ENCODE measurements at places on chromosomes 2 and 18. TPM values are rescaled to one million over a fixed set of nuclear protein-coding genes. Genes with fewer than 3 reads are reported as not detected.

The ZNF396 gene
- 0.84 TPM for total RNA-seq

The RFTN2 gene
- 7.3 TPM for total RNA-seq

The AQP12B gene
- total RNA-seq, result not detected

The KCNG2 gene
- total RNA-seq, result not detected

The KRTCAP3 gene
- 2.6 TPM for total RNA-seq

The MAP3K2 gene
- 54.8 TPM for total RNA-seq

The RAX gene
- total RNA-seq, result 19.3 TPM

DNA sequence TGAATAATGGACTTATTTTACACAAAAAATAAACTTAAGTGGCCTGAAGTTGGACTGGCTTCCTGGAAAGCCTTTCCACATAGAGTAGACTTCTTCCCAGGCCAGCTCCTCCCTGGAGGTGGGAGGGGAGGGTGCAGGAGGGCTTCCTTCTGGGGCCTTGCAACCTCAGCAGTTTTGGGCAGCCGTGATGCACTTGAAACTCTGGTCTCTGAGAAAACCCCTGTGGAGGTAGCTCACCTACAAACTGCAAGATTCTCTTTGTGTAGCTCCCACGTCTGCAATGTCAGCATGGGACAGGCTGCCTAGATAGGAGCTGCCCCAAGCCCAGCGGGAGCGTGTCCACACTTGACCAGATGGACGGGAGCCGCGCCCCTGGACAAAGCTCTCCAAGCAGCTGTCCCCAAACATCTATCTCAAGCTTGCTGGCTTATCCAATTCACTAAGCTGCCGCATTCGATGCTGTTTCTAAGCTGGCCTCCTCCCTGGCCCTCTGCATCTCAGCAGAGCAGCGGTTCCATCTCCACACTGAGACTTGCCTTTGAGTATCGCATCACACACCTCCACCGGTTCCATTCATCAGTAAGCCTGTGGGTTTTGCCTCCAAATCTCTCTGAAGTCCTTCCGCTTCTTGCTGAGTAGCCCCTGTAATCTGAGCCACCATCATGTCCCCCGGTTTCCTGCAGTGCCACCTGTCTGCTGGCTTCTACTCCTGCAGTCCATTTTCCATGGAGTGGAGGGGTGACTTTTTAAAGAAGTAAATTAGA, 1.6 kb upstream of the LPIN1 start:
- peak; percentile 58 for DNase-seq
- H3K4me1 ChIP-seq, result peaks cover 32% of the 10 kb centered on the region
- no peak overlapping the region for H3K4me3 ChIP-seq
- no peaks in the 10 kb centered on the region for H3K27me3 ChIP-seq
- H3K27ac ChIP-seq, result peak overlapping the region; percentile 81

GRCh38 chr2:53813151-53813550, 26.3 kb downstream of the ERLEC1 start:
- H3K27me3 ChIP-seq, result no peaks in the 10 kb centered on the region
- H3K36me3 ChIP-seq, result peaks cover 50% of the 10 kb centered on the region
- no peak for DNase-seq
- H3K4me1 ChIP-seq, result no peaks in the 10 kb centered on the region
- no peak overlapping the region for H3K27ac ChIP-seq
- no peak overlapping the region for H3K4me3 ChIP-seq

GRCh38 chr2:156472686-156473085, 36.5 kb downstream of the GPD2 start:
- no peaks in the 10 kb centered on the region for H3K4me1 ChIP-seq
- H3K4me3 ChIP-seq, result no peak overlapping the region
- no peaks in the 10 kb centered on the region for H3K27me3 ChIP-seq
- H3K36me3 ChIP-seq, result no peaks in the 10 kb centered on the region

- no peaks in the 10 kb centered on the region for H3K27me3 ChIP-seq
- H3K36me3 ChIP-seq, result no peaks in the 10 kb centered on the region
- no peak for DNase-seq
Observed at GRCh38 chr2:217853301-217853881, 149.4 kb downstream of the TNS1 start.

DNA sequence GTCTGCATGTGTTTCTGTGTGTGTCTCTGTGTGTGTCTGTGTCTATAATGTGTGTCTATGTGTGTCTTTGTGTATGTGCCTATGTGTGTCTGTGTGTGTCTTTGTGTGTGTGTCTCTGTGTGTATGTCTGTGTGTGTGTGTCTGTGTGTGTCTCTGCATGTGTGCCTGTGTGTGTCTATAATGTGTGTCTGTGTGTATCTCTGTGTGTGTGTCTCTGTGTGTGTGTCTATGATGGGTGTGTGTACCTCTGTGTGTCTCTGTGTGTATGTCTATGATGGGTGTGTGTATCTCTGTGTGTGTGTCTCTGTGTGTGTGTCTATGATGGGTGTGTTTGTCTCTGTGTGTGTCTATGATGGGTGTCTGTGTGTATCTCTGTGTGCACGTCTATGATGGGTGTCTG, 126.2 kb upstream of the GPC1 start:
- no peak for DNase-seq
- no peaks in the 10 kb centered on the region for H3K4me1 ChIP-seq
- H3K4me3 ChIP-seq, result no peak overlapping the region
- H3K27ac ChIP-seq, result no peak overlapping the region
- H3K36me3 ChIP-seq, result no peaks in the 10 kb centered on the region

GRCh38 chr2:205936446-205936845, 149.5 kb downstream of the INO80D start:
- no peak overlapping the region for H3K4me3 ChIP-seq
- H3K27me3 ChIP-seq, result no peaks in the 10 kb centered on the region
- no peaks in the 10 kb centered on the region for H3K36me3 ChIP-seq
- H3K4me1 ChIP-seq, result no peaks in the 10 kb centered on the region
- H3K27ac ChIP-seq, result no peak overlapping the region

GRCh38 chr2:30444273-30444672, 2.8 kb upstream of the LCLAT1 start:
- H3K36me3 ChIP-seq, result no peaks in the 10 kb centered on the region
- H3K27me3 ChIP-seq, result no peaks in the 10 kb centered on the region
- no peak overlapping the region for H3K4me3 ChIP-seq

DNA sequence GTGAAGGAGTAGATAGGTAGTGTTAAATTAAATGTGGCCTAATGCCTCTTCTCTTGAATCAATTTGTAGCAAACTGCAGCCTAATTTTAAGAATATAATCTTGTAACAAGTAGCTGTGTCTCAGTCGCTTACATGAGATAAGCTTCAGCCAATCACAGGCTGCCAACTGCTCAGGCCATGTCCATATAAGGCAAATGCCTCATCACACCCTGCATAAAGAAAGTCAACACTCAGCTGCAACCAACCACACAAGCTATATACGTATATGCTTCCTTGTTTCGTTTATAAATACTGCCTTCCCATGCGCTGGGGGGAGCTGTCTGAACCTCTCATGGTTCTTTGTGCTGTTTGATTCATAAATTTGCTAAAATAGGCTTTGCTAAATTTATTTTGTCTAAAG, 476.3 kb downstream of the TRIB2 start:
- DNase-seq, result peak; percentile 77
- H3K27me3 ChIP-seq, result peaks cover 3% of the 10 kb centered on the region
- H3K4me1 ChIP-seq, result no peaks in the 10 kb centered on the region
- no peaks in the 10 kb centered on the region for H3K36me3 ChIP-seq

DNA sequence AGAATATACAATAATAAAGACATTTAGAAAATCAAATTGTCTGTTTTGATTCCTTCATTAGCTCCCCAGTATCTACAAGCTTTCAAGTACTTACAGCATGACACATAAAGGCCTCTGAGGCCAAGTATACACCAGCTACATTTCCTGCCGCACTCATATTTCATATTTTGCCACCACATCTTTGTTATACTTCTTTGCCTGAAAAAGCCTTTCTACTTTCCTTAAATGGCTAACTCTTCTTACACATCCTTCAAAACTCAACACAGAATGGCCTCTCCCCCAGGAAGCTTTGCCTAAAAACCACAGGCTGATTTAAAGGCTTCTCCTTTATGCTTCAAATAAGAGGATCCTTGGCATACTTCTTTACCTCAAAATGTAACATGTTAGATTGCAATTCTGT, 4.5 kb downstream of the STK17B start:
- H3K36me3 ChIP-seq, result peaks cover 4% of the 10 kb centered on the region
- no peak for DNase-seq
- H3K4me3 ChIP-seq, result no peak overlapping the region
- peaks cover 33% of the 10 kb centered on the region for H3K4me1 ChIP-seq
- peak overlapping the region; percentile 9 for H3K27ac ChIP-seq

DNA sequence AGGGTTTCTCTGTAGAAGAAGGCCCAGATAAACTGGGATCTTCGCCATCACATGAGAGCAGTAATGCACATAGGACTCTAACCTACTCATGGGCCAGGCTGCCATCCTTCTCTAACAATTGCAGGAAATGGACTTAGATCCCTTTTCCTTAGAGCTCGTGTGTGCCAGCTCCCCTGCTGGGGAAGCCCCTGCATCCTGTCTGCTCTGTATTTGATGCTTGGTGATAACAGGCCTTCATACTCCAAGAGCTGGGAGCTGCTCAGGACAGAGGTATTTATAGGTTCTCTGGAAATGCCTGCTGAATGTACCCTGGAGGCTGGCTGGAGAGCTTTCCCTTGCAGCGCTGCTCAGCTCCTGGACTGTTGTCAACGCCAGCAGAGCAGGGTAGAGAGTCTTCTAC, 249.6 kb downstream of the MTX2 start:
- H3K27me3 ChIP-seq, result no peaks in the 10 kb centered on the region
- peak; percentile 85 for DNase-seq
- peaks cover 18% of the 10 kb centered on the region for H3K4me1 ChIP-seq
- H3K4me3 ChIP-seq, result no peak overlapping the region
- no peak overlapping the region for H3K27ac ChIP-seq
- H3K36me3 ChIP-seq, result no peaks in the 10 kb centered on the region

DNA sequence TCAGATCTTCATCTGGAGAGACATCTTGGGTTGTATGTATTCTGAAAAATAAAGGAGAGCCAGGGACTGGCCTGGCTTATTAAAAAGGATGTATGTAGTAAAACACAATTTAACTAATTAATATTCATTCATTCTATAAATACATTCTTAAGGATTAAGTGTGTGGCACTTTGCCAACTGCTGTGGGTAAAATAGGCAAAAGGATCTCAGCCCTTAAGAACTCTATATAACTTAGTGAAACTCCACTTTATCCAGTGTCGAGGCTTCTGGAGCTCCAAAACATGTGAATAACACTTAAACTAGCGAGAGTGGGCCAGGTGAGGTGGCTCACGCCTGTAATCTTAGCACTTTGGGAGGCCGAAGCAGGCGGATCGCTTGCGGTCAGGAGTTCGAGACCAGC, 7.7 kb upstream of the STK39 start:
- H3K4me3 ChIP-seq, result no peak overlapping the region
- H3K36me3 ChIP-seq, result no peaks in the 10 kb centered on the region
- no peak overlapping the region for H3K27ac ChIP-seq

- no peak overlapping the region for H3K27ac ChIP-seq
- H3K4me3 ChIP-seq, result peak overlapping the region; percentile 14
- peaks cover 72% of the 10 kb centered on the region for H3K4me1 ChIP-seq
- no peaks in the 10 kb centered on the region for H3K27me3 ChIP-seq
Observed at GRCh38 chr2:213065583-213066442, 85.6 kb downstream of the IKZF2 start.
